ENCODE measurements at places on chromosomes 5 and 9.

- DNase-seq: no peak
Observed at GRCh38 chr5:167472566-167473108, 818.8 kb upstream of the WWC1 start.

- no peak for DNase-seq
Observed at GRCh38 chr5:83644301-83644700, 76.4 kb downstream of the HAPLN1 start.

DNA sequence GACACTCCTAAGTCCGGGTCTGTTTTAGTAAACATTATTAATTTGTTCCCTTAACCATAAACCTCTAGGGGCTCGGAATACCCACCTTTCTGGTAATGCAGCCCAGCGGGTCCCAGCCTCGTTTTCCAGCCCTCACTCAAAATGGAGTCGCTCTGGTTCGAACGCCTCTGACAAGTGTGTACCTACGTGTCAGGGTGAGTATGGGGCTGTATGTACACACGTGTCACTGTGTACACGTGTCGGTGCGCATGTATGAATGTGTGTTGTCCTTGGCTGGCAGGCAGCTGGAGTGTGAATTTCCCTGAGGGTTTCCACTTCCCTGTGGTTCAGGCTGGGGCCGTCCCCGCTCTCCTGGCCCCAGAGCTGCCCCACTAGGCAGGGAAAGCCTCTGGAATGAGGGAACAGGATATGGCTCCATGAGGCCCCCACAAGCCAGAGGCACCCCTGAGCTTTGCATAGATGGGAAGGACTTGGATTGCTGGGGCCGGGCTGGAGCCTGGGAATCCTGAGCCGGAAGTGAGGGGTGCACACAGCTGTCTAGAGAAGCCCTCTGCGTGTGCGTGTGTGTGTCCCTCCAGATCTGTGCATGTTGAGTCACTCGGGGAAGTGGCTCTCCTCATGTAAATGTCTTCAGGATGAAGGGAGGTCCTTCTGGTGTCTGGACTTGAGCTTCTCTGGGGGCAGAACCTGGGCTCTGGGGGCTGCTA, 160.8 kb upstream of the IER5L start:
- no peak for DNase-seq

DNA sequence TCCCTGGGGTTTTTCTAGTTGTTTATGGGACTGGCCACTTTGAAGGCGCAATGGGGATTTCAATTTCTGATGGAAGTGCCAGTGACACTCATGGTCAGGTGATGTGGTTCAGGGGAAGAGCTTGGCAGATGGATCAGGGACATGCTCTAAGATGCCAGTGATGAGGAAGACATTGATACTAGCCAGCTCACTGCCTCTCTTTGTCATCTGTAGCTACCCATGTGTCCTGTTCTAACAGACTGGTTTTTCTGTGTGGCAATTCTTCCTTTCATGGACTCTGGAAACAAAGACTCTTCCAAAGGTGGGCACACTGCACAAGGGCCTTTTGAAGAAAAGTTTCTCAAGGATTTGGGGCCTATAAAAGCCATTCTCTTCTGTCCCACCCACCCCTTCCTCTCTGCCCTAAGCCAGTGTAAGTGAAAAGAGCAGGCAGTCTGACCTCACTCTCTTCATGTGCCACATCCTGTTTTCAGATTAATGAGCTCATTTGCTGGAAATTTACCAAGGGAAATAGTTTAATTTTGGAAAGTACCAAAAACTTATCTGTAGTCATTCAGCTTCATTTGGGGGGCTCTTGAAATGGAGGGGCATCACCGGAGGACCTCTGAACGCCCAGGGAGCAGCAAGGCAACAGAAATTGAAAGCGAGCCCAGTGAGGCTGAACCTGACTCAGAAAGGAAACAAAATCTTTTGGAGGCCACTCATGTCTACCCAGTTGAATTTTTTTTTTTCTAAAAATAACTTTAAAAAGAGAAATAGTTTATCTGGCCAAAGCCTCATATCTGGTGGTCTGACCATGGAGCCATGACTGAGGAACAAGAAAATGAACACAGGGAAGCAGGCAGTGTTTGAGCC, 4.9 kb upstream of the TRAF1 start:
- DNase-seq: no peak

- DNase-seq: no peak
Observed at GRCh38 chr5:176793343-176793699, 17.0 kb upstream of the UNC5A start.

GRCh38 chr9:109270441-109270840, 50.4 kb downstream of the EPB41L4B start:
- DNase-seq: no peak

- DNase-seq: no peak
Observed at GRCh38 chr9:92726348-92726747, 38.3 kb downstream of the BICD2 start.

- DNase-seq: no peak
Observed at GRCh38 chr9:83423815-83424707, 114.1 kb downstream of the FRMD3 start.

DNA sequence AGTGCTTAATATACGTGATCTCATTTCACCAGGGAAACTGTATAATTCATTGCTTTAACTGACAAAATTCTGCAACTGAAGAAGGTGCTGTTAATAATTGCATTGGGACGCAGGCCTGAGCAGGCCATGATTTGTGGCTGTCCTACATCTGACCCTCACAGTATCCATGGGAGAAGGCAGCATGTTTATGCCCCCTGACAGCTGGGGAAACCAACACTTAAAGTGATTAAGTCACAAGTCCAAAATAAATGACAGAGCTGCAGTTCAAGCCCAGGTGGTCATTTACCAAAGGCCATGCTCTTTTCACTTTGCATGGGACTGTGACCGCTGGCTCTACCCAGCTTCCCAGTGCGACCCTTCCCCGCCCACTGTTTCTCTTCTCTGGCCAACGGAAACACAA, 30.5 kb upstream of the KCNMB1 start:
- DNase-seq: no peak

DNA sequence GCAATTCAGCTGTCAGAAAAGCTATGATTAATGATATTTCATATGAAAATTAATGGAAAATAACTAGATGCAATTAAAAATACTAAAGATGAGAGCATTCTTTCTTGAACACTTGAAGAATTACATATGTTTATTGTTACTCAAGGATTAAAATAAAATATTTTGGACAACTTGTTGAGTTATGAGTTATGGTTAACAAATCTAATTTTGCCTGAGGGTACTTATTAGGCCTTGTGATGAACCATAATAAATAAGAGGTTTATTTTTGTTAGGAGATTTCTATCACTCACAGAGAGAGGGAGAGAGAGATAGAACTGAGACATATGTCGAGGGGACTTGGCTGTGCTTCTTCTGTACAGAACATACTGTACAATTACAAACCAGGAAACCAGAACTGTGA, 183.7 kb downstream of the ISL1 start:
- no peak for DNase-seq

DNA sequence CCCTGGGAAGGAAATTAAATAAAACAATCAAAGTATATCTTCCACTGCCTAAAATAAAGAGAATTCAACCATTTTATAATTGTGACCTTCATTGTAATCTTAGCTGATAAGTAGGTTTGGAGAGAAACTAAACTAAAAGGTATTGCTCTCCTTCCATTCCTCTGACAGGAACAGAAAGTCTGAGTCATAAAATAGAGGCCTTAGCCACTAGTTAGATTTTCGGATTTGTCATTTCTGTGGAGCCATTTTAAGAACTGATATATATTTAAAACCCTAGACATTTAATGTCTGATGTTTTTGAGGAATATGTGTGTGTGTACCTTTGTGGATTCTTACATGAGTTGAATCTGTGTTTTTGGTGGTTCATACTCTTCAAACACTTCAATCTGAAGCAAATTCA, 11.8 kb upstream of the TMC1 start:
- DNase-seq: no peak

GRCh38 chr5:155850370-155850769, 476.6 kb upstream of the SGCD start:
- no peak for DNase-seq

Measured in iPS DF 6.9 (cell line).